ENCODE measurements at places on chromosomes 1 and 21. TPM values are rescaled to one million over a fixed set of nuclear protein-coding genes. Genes with fewer than 3 reads are reported as not detected.

ETV3L gene
- total RNA-seq: not detected

DNA sequence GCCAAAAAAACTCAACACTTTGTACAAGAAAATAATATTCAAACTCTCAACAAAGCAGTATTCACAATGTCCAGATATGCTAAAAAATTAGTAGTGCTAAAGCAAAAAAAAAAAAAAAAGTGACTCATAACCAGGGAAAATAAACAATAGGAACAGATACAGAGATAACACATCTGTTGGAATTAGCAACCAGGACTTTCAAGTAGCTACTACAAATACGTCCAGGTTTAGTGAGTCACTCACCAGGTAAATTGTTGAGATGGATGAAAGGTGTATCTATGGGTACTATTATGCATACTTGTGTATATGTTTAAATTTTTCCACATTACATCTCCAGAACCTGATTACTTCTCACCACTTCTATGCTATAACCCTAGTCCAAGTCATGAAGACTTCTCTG, 144.8 kb upstream of the SLC35F3 start:
- DNase-seq: no peak

DNA sequence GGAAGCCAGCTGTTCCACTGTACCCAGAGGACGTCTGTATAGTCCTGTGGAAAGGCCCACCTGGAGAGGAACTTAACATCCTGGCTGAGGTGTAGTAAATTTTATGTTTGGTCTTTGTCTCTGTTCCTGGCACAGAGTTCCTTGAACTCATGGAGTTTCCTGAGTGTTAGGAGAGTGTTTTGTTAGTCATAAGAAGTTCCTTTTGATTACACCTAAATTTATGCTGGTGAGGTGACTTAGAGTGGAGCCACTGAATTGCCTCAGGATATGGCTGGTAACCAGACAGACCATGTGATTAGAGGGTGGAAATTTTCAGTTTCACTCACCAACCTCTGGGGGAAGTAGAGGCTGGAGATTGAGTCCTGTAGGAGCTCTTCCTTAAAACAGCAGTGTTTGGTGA, 57.9 kb downstream of the RASAL2 start:
- DNase-seq: no peak

DNA sequence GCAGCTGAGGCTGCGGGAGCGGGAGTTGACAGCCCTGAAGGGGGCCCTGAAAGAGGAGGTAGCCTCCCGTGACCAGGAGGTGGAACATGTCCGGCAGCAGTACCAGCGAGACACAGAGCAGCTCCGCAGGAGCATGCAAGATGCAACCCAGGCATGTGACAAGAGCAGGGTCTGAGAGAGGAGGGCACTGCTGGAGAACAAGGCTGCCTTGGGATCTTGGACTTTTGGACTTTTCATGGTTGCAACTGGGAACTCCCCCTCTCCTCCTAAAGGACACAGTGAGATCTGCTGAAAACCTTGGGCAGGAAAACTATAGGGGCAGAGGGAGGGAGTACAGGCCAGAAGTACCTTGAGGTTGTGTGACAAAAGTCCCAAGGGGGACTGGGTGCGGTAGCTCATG, 13.5 kb downstream of the CGN start:
- no peak for DNase-seq

MAP1LC3C gene
- total RNA-seq: not detected

GRCh38 chr1:184423649-184424048, 36.8 kb downstream of the C1orf21 start:
- DNase-seq: no peak

All from activated CD4-positive, alpha-beta T cell treated with anti-CD3 and anti-CD28 coated beads, Interleukin-2, amount 10 ng/mL, durations not matched to agents 7 days and 5 days (primary cell).